ENCODE measurements at places on chromosomes 5 and 9.

DNA sequence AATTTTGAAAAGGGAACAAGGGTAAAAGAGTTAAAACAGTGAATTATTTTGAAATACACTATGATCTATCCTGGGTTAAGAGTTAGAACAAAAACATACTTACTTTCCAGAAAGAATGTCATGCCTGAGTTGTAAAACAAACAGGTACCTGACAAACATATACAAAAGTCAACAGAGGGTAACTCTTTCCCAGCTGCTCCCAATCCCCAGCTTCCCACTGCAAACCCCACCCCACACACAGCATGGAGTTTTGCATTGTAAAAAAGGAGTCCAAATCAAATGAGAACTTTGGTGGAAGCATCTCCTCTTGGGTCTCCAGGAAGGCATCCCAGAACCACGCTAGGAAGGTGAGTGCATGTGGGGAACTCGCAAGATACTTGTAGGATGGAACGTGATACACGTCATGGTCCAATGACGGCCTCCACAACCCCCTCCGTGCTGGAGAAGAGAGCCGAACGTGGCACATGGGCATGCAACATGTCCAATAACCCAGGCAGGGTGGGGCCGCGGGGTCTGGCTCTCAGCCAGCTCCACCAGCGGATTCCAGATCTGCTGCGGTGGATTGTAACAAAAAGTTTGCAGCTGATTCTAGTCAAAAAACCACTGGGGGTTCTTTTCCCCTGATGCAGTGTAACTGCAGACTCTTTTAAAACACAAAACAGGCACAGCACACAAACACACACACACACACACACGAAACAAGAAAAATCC lies 55.8 kb downstream of the EPB41L4B start:
- no peak for DNase-seq

- DNase-seq: no peak
These were observed 62.1 kb upstream of the CTXN3 start for GRCh38 chr5:127586811-127587210.

- DNase-seq: no peak
These were observed 772.7 kb downstream of the SEMA5A start for GRCh38 chr5:8773046-8773615.

DNA sequence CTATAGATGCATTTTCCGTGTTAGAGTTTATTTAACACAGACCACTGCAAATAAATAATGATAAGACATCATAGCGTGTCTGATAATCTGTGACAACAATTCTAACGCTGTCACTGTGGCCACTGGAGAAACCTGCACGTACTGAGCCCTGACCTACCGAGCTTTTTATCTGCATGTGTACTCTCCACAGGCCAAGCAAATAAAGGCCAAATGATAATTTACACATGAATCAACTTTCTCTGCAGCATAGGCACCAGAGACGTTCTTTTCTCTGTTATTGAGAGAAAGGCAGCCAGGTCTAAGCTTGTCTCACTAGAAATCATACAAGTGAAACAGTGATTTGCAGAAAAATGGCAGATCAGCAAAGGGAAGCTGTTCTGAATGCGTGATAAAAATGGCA lies 75.8 kb downstream of the POU5F2 start:
- no peak for DNase-seq

DNA sequence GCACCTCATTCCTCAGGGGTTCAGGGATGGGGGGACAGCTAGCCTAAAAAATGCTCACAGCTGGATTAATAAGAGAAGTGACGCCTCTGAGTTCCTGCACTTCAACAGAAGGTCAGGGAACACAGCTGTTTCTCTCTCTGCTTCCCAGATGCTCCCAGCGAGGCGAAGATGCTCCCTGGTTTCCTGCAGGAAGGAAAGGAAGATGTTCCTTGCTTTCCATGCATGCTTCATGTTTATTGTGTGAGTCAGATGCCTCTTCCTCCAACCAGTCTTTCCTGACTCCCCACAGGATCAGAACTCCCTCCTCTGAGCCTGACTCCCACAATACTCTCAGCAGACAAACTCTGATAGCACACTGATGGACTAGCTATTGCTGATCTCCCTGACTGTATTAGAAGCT lies 71.9 kb downstream of the MFAP3 start:
- DNase-seq: no peak

GRCh38 chr5:88486431-88486830 lies 217.8 kb upstream of the TMEM161B start:
- DNase-seq: no peak

GRCh38 chr5:163889369-163889768 lies 383.9 kb downstream of the MAT2B start:
- DNase-seq: no peak

DNA sequence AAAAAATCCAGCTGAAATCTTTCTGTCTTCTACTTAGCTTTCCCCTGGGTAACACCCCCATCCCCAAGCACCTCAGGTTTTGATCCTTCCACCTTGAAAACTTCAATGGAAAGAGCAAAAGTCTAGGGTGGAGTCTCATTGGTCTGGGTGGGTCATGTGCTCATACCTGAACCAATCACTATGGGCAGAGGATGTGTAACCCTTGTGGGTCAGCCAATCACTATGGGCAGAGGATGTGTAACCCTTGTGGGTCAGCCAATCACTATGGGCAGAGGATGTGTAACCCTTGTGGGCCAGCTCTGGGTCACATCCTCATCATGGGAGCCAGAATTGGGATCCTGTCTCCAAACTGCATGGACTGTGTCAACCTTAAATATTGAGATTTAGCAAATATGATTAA lies 18.5 kb downstream of the NAIF1 start:
- no peak for DNase-seq

- DNase-seq: no peak
These were observed 85.9 kb downstream of the BOD1 start for GRCh38 chr5:173530547-173530946.

GRCh38 chr5:9212605-9213004 lies 333.3 kb downstream of the SEMA5A start:
- no peak for DNase-seq

DNA sequence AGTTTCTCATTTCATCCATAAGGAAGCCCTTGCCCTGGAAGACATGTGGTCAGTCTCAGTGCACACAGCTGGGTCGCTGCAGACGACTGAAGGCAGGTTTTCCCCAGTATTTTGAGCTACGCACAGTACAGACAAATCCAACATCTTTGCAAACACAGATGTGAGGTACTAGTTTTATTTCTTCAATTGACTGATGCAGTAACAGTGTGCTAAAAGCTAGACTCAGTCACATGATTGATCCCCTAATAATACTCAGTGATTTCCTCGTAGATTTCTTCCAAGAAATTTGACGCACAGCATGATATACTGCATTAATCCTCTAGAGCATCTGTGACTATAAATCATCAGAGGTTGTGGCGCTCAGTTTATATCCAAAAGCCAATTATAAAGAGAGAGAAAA lies 346.1 kb downstream of the DIRAS2 start:
- DNase-seq: no peak

- DNase-seq: no peak
These were observed 62.8 kb downstream of the TRPM3 start for GRCh38 chr9:71058660-71059059.

DNA sequence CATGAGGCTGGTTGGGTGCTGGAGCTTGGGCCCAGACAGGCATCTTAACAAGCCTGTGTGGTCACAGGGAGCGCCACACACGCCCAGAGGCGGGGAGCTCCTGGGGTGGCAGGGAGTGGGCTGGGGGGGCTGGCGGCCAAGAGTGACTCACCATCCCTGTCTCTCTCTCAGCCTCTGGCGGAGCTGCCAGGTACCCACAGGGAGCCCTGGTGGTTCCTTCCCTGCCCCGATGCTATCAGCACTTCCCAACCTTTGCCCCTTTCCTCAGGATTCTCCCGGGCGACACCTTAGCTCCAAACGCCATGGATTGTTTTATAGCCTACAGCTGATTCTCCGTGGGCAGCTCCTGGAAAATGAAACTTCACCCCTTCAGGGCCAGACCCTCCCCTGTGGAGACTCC lies 5.5 kb downstream of the SLC9A3 start:
- DNase-seq: no peak

GRCh38 chr5:111726986-111727385 lies 30.0 kb downstream of the NREP start:
- no peak for DNase-seq

- DNase-seq: no peak
These were observed 9.4 kb downstream of the CD180 start for GRCh38 chr5:67187006-67187715.
